Stimulated activated CD4-positive, alpha-beta T cell treated with anti-CD3 and anti-CD28 coated beads, TNF-alpha, amount 100 ng/mL, for 24 hours (primary cell): ENCODE measurements at places on chromosomes 6 and 20.

- no peak for DNase-seq
These were observed 49.9 kb upstream of the MAFB start for GRCh38 chr20:40738976-40739375.

GRCh38 chr6:159682295-159682694, 10.7 kb downstream of the SOD2 start:
- no peak for DNase-seq

GRCh38 chr6:19715167-19715551, 122.0 kb upstream of the ID4 start:
- no peak for DNase-seq

GRCh38 chr6:137870744-137871247, 3.7 kb downstream of the TNFAIP3 start:
- DNase-seq = no peak

DNA sequence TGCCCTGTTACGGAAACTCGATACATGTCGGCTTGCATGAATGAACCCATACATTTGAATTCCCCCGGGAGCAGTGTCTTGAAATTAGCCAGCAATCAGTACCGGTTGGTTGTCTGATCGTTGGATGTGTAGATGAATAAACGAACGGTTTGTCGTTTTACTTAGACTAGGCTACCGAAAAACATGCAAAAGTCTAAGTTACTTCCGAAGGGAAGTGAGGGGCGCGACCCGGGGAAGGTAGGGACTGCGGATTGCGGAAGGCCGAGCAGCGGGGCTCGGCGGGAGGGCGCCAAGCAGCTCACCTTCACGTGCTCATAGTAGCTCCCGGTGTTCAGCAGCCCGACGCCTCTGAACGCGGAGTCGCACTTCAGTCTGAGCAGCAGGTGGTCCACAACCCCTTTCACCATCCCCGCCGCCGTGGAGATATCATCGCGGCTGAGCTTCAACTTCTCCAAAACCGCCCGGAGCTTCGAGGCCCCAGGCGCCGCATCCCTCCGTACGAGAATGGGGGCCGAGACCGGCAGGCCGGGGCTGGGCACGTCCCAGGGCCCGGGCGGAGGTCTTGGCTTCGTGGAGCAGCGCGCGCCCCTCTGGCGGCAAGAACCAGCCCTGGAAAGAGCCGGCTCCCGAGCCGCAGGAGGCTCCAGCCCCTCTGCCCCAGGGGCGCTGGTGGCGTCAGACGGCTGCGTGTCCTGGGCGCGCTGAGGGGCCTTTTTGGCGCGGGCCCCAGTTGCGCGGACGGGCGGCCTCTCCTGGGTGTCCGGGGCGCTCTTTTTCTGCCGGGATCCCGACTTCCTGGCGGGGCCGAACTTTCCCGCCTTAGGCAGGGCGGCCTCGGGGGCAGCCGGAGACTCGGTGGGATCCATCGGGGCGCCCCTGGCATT, 632 bp downstream of the CGAS start:
- peak; percentile 28 for DNase-seq

- DNase-seq = no peak
These were observed 64.5 kb downstream of the FAM120B start for GRCh38 chr6:170371080-170371479.

GRCh38 chr20:44810061-44810390, 320 bp downstream of the RIMS4 start:
- no peak for DNase-seq

GRCh38 chr6:107114213-107114925, 946 bp downstream of the BEND3 start:
- peak; percentile 41 for DNase-seq

DNA sequence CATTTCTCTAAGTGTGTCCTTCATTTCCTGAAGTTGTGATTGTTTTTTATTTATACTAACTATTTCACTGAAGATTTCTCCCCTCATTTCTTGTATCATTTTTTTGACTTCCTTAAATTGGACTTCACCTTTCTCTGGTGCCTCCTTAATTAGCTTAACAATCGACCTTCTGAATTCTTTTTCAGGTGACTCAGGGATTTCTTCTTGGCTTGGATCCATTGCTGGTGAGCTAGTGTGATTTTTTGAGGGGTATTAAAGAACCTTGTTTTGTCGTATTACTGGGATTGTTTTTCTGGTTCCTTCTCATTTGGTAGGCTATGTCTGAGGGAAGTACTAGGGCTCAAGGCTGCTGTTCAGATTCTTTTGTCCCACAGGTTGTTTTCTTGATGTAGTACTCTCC, 92.8 kb downstream of the ESR1 start:
- no peak for DNase-seq

DNA sequence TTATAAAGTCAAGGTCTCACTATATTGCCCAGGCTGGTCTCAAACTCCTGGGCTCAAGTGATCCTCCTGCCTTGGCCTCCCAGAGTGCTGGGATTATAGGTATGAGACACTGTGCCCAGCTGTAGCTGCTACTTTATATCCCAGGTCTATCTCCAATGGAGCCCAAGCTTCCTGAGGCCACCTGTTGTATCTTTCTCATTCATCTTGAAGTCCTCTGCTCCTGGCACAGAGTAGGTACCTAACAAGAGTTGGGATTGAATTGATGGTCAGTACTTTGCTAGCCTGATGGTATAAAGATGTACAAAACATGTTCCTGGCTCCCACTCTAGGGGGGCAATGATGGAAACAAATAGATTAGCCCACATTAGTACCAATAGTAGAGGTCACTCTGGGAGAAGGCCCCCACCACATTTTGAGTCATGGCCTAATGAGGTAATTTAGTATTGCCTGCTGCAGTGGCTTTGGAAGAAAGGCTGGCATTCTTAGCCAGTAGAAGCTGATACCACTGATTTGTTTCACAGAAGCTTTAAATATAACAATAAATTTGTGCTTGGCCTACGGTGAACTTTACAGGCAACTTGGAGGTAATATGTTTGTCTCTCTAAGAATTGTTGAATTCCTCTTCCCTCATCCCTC, 5.4 kb downstream of the PTPN1 start:
- DNase-seq = no peak

GRCh38 chr6:108434222-108434621, 126.5 kb upstream of the FOXO3 start:
- no peak for DNase-seq

GRCh38 chr6:142009647-142010046, 123.1 kb upstream of the GJE1 start:
- no peak for DNase-seq

DNA sequence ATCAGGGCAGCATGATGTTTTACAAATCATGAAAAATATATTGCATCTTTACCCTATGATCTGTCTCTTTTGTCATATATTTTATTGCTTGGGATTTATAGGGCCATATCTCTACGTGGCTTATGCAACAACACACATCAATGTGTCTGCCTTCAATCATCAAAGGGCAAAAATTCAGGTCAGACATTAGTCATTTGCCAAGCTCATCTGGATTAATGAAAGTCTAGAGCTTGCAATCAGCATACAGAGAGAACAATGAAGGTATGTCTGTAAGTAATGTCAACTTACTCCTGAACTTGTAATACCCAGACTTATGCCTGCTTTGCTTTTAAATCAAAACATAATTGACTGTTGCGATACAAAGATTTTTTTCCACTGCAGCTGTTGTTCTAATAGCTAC, 282.7 kb downstream of the HAO1 start:
- no peak for DNase-seq

DNA sequence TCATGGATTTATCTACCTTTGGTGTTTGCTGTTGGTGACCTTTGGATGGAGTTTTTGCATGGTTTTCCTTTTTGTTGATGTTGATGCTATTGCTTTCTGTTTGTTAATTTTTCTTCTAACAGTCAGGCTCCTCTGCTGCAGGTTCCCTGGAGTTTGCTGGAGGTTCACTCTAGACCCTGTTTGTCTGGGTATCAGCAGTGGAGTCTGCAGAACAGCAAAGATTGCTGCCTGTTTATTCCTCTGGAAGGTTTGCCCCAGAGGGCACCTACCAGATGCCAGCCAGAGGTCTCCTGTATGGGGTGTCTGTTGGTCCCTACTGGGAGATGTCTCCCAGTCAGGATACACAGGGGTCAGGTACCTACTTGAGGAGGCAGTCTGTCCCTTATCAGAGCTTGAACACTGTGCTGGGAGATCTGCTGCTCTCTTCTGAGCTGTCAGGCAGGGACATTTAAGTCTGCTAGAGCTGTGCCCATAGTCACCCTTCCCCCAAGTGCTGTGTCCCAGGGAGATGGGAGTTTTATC, 9.2 kb upstream of the ZNF337 start:
- DNase-seq = no peak

DNA sequence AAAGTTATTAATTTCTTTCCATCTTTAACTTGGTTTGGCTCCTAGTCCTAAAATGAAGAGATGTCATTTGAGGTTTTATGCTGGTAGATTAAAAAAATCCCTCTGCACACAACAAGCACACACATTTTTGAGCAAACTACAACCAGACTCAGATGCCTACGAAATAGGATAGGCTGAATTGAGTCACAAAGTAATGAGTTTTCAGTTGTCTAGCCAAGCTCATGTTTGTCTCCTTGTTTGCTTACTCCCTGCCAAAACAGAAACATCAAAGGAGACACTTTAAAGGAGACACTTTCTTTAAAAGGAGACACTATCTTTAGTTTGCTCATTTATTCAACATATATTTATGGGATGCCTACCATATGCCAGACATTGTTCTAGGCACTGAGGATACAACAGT, 56.2 kb downstream of the TPBG start:
- DNase-seq = no peak

DNA sequence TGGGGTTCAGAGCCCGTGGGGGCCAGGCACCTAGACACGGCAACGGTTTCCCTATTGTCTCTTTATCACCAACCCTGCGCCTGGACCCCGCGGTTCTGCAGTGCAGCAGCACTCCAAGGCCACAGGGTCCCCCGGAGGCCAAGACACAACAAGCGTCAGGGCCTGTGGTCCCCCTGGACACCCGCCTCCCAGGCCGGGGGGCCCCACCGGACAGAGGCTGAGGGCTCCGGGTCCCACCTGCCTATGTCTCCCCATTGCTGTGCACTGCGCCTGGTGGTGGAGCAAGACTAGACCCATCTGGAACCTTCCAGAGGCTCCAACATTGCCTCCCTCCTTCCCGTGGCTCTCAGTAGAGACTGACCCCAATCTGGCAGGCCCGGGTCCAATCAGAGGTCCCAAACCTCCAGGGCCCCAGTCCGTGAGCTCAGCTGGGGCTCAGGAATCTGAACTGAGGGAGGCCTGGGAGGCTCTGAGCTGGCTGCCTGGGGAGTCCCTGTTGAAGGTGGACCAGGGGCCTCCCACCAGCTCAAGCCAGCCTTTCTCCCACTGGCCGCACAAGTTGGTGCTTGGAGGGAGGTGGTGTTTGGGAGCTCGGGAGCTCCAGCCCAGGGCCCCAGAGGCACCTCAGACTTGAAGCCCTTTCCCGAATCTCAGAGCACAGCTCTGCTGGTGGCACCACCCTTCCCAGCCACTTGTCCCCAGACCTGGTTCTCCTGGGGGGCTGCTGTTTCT, 8.8 kb downstream of the GATA5 start:
- no peak for DNase-seq

GRCh38 chr6:33247977-33248642, 23.6 kb downstream of the VPS52 start:
- DNase-seq = peak; percentile 93

DNA sequence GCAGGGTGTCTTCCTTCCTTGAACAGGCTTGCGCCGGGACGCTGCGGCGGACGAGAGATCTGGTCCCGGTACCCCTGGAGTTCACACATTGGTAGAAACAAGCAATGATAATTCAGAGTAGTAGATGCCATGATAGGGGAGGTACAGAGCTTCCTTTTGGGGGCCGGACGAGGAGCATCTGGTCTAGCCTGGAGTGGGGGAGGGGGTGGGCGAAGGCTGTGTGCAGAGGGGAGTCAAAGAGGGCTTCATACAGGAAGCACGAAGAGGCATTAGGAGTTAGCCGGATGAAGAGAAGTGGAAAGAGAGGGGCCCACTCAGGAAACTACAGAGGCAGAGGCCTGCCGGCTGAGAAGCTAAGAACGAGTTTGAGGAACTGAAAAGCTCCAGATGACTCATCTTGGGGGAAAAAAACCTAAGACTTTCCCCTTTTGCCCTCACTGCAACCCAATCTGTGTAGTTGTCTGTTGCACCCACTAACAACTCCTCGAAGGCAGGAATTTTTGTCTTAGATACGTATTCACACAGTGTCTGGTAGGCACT, 611 bp downstream of the CNPY3 start:
- peak; percentile 36 for DNase-seq

GRCh38 chr20:58453391-58453790, 61.8 kb downstream of the APCDD1L start:
- no peak for DNase-seq

DNA sequence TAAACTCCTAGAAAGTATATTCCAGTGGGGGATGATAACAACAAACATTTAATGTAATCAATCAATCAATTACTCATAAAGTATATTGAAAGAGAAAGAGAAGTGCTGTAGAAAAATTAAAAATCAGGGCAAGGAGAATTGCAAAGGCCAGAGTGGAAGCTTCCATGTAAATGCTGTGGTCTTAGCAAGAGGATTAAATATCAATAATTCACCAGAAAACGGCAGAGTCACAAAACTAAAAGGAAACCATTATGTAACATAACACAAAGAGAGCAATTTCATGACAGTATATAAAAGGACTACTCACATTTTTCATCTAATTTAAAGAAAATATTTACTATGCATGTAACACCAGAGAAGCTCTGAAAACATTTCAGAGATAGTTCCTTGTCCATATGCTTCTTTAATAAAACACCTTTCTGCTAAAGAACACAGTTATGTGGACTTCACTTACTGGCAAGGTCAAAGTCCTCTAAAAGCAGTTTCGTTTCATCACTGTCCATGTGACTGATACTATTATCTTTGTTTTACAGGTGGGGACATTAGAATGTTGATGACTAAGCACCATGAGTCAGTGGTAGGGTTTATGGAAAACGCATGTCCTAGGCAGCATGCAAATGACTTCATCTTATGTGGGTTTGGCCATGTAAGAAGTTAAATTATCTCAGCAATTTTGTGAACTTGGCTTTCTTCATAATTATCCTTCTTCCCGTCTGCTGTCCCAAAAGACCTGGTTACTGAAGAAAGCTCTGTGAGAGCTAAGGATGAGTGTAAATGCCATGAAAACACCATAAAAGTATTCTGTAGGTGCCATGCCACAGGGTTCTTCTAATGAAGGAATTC, 185.8 kb upstream of the TENT5A start:
- DNase-seq = no peak

- no peak for DNase-seq
These were observed 29.0 kb upstream of the AFDN start for GRCh38 chr6:167797476-167798265.

- DNase-seq = no peak
These were observed 40.8 kb downstream of the FAM229B start for GRCh38 chr6:112128208-112128607.

GRCh38 chr6:33850869-33851541, 47.2 kb upstream of the MLN start:
- no peak for DNase-seq

- DNase-seq = no peak
These were observed 28.1 kb upstream of the ARFGEF2 start for GRCh38 chr20:48893374-48893773.

DNA sequence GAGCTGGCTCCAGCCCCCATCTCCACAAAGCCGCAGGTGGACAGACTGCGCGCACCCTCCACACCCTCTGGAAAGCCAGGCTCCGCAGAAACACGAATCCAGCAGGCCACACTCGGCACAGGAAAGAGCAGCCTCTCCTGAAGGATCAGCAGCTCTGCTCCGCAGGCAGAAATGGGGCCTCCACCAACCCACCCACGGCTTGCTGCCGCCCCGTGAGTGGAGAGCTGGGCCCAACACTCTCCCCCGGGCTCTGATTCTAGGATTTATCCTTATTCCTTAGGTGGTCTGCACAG, 39.2 kb downstream of the TAF4 start:
- DNase-seq = no peak
